Endothelial cell (in vitro differentiated cells): ENCODE measurements at places on chromosomes 7 and 10. TPM values are rescaled to one million over a fixed set of nuclear protein-coding genes. Genes with fewer than 3 reads are reported as not detected.

Gene TMEM236
- total RNA-seq = 0.05 TPM

Gene IL15RA
- 0.97 TPM for total RNA-seq

Gene CPED1
- 1.8 TPM for total RNA-seq

Gene C7orf33
- not detected for total RNA-seq

Gene SCRN1
- total RNA-seq = 64.4 TPM

DNA sequence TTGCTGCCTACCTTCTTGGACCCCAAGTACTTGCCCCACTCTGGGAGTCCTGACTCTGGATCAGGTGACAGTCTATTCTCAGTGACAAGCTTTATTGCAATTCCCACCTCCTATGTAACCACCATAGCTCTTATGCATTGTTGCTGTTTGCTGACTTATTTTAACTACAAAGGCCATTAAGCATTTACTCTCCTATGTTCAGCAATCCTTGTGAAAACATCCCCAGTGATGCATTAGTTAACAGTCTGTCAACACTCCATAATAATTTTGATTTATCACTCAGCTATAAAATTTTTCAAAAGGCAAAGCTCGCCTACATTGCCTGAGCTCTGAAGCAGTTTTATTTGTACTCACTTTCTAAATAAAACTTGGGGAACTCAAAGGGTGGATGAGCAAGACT is 871.8 kb upstream of the SORCS1 start:
- no peak overlapping the region for H3K27ac ChIP-seq
- H3K4me3 ChIP-seq = no peak overlapping the region
- DNase-seq = no peak
- H3K27me3 ChIP-seq = peaks cover 4% of the 10 kb centered on the region

GRCh38 chr10:12639996-12640944 is 290.9 kb downstream of the CAMK1D start:
- DNase-seq = no peak
- H3K4me1 ChIP-seq = no peaks in the 10 kb centered on the region
- H3K36me3 ChIP-seq = no peaks in the 10 kb centered on the region
- no peak overlapping the region for H3K27ac ChIP-seq

GRCh38 chr7:7693881-7694280 is 24.5 kb downstream of the RPA3 start:
- H3K27me3 ChIP-seq = no peaks in the 10 kb centered on the region
- no peak for DNase-seq
- H3K4me3 ChIP-seq = no peak overlapping the region
- no peaks in the 10 kb centered on the region for H3K36me3 ChIP-seq
- H3K27ac ChIP-seq = no peak overlapping the region

- H3K4me1 ChIP-seq = no peaks in the 10 kb centered on the region
- no peaks in the 10 kb centered on the region for H3K36me3 ChIP-seq
- H3K27me3 ChIP-seq = no peaks in the 10 kb centered on the region
- H3K27ac ChIP-seq = no peak overlapping the region
- H3K4me3 ChIP-seq = no peak overlapping the region
Observed at GRCh38 chr7:48551652-48552051, 372.7 kb upstream of the CDC14C start.

GRCh38 chr10:130215931-130216231 is 79.7 kb downstream of the GLRX3 start:
- H3K27ac ChIP-seq = no peak overlapping the region
- peaks cover 5% of the 10 kb centered on the region for H3K36me3 ChIP-seq
- H3K4me3 ChIP-seq = no peak overlapping the region
- no peak for DNase-seq

- no peak for DNase-seq
- no peak overlapping the region for H3K4me3 ChIP-seq
- H3K36me3 ChIP-seq = no peaks in the 10 kb centered on the region
- peaks cover 3% of the 10 kb centered on the region for H3K4me1 ChIP-seq
- peaks cover 18% of the 10 kb centered on the region for H3K27me3 ChIP-seq
- no peak overlapping the region for H3K27ac ChIP-seq
Observed at GRCh38 chr10:118590334-118590733, 5.1 kb downstream of the PRLHR start.

GRCh38 chr10:117271427-117271826 is 30.5 kb downstream of the SLC18A2 start:
- peaks cover 3% of the 10 kb centered on the region for H3K4me1 ChIP-seq
- no peak for DNase-seq
- H3K4me3 ChIP-seq = no peak overlapping the region

GRCh38 chr10:77946084-77946483 is 19.5 kb upstream of the DLG5 start:
- no peaks in the 10 kb centered on the region for H3K36me3 ChIP-seq
- H3K27me3 ChIP-seq = peaks cover 9% of the 10 kb centered on the region
- peaks cover 21% of the 10 kb centered on the region for H3K4me1 ChIP-seq
- no peak overlapping the region for H3K27ac ChIP-seq

- no peaks in the 10 kb centered on the region for H3K27me3 ChIP-seq
- no peak overlapping the region for H3K27ac ChIP-seq
- peaks cover 3% of the 10 kb centered on the region for H3K36me3 ChIP-seq
- no peak for DNase-seq
- no peak overlapping the region for H3K4me3 ChIP-seq
Observed at GRCh38 chr7:42617806-42618457, 293.9 kb downstream of the C7orf25 start.

DNA sequence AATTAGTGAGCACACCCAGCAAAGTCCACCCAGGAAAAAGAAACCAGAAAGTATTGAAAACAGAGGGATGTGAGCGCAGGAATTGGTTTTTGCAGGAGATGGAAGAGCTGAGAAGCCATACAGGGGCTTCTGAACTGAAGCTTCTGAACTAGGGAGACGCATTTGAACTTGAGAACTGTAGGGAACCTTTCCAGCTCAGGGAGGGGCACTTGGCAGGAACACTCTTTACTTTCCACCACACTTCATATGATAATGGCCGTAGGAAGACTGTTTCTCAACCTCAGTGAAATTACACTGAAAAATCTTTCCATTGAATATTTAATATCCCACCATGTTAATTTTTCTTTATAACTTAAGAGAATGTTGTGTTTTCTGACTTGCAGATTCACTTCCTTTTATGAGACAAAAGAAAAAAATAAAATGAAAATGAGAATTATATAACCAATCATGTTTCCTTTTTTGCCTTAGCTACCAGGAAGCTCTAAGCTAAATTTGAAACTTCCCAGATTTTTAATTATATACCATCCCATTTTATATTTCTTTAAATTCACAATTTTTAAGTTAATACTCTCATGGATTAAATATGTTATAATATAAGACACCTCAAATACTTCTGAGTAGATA is 98.3 kb upstream of the TCF7L2 start:
- DNase-seq = no peak
- peaks cover 3% of the 10 kb centered on the region for H3K27me3 ChIP-seq
- H3K4me3 ChIP-seq = no peak overlapping the region
- peaks cover 23% of the 10 kb centered on the region for H3K36me3 ChIP-seq
- H3K27ac ChIP-seq = no peak overlapping the region

GRCh38 chr10:124150189-124150806 is 56.9 kb upstream of the CHST15 start:
- no peak overlapping the region for H3K4me3 ChIP-seq
- H3K27ac ChIP-seq = no peak overlapping the region
- H3K27me3 ChIP-seq = peaks cover 5% of the 10 kb centered on the region
- H3K36me3 ChIP-seq = no peaks in the 10 kb centered on the region
- no peak for DNase-seq

DNA sequence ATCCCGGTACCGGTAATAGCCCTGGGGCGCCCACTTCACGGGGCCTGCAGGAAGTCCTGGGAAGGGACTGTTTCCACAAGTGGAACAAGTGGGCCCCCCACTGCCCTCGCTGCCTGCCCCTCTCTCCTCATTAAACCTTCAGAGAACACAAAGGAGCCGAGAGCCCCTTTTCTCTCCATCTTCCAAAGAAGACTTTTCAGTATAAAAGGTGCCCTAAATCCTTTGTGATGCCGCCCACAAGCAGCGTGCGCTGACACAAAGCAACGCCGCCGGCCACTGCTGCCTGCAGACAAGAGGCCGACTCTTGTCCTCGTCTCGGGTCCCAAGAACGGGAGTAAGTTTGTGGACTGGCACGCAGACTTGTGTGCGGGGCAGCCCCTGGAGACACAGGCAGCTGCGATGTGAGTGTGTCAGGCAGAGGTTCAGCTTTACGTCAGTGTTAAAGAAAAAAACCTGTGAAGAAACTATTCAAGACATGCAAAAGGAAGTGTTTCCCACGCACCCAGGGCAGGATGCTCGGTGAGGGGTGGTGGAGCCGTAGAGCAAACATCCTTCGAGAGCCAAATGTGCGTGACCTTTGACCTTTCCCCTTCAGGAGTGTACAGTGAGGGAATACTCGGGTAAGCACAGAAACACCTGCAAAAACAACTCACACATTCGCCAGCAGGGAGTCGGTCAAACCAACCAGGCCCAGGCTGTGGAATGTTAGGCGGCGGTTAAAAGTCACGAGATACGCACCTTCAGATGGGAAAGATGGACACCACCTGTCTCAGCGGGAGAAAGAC is 118.2 kb downstream of the VIPR2 start:
- no peak overlapping the region for H3K4me3 ChIP-seq
- peak overlapping the region; percentile 42 for H3K27ac ChIP-seq
- peaks cover 12% of the 10 kb centered on the region for H3K4me1 ChIP-seq
- DNase-seq = no peak
- peaks cover 13% of the 10 kb centered on the region for H3K27me3 ChIP-seq
- H3K36me3 ChIP-seq = no peaks in the 10 kb centered on the region

DNA sequence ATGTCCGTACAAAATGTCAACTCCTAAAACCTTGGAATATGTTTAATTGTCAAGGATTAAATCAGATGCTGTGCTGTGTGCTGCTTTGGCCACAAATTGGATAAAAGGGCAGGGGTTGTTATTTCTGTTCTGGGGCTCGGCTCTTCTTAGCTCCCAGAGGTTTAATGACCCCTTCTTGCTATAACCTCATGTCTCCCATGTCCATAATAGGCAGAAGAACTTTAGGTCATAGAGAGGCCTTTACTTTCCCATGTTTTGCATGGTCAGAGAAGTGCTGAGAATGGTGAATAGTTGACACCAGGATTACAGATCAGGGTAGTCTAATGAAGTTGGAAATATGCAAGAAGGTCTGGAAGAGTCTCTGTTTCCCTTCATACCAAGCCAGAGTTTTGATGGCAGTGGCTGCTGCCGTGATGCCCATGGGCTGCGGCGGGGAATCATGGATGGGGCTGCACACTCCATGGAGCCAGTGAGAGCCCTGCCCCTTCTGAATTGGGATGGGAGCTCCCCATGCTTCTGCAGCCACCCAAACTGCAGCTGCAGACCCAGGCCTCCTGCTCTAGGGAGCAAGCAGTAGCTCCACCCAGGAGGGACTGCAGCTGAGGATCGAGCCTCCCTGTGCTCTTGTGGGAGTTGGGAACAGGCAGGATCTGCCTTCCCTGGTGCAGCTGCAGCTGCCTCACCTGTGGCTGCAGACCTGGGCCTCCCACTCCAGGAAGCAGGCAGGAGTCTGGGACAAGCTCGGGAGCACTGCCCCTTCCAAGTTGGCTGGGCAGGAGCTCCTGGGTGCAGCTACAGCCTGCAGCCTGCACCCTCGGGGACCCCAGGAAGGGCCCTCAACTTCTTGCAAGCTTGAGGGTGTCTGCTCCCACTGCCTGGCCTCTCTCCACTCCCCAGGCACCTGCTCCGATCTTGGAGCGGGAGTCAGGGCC is 23.1 kb upstream of the STEAP4 start:
- no peak for DNase-seq
- H3K4me1 ChIP-seq = no peaks in the 10 kb centered on the region
- H3K27me3 ChIP-seq = no peaks in the 10 kb centered on the region
- no peak overlapping the region for H3K27ac ChIP-seq
- no peaks in the 10 kb centered on the region for H3K36me3 ChIP-seq
- H3K4me3 ChIP-seq = no peak overlapping the region

- H3K27me3 ChIP-seq = peaks cover 2% of the 10 kb centered on the region
- no peaks in the 10 kb centered on the region for H3K36me3 ChIP-seq
- H3K4me3 ChIP-seq = no peak overlapping the region
- DNase-seq = no peak
- H3K27ac ChIP-seq = no peak overlapping the region
Observed at GRCh38 chr10:18008986-18009385, 57.3 kb downstream of the SLC39A12 start.

DNA sequence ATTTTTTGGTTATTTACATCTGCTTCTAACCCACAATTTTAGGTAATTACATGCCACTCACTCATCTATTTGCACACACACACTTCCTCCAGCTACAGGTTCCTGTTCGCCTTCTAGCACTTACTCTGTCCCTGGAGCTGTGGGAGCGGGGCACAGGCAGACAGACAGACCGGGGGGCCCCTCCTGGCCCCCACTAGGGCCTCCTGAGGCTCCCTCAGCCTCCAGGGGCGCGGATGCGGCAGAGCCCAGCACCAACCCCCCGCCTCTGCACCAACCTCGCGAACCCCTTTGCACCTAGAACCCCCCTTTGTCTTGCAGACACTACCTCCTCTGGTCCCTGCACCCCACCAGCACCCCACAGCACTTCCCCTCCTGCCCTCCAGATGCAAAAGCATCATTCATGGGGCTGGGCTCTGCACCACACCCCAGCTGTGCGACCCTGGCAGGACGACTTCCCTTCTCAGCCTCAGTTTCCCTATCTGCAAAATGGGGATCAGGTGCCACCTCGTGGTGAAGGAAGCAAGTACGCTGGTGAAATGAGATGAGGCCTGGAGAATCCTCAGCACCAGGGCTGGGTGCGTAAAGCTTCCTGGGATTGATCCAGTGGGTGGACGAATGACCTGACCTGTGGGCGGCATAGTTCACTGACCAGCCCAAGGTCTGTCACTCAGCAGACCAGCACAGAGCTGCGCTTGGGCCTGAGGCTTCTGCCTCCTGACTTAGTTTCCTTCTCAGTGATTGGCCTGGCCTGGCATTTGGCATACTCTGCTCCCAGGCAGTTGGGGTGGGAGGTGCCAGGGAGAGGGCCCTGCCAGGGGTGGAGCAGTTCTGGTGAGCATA is 37.9 kb downstream of the ELFN1 start:
- no peak for DNase-seq
- H3K27ac ChIP-seq = no peak overlapping the region
- H3K36me3 ChIP-seq = peaks cover 15% of the 10 kb centered on the region

GRCh38 chr10:71821909-71822763 is 28.9 kb downstream of the PSAP start:
- peaks cover 50% of the 10 kb centered on the region for H3K36me3 ChIP-seq
- DNase-seq = no peak
- H3K27me3 ChIP-seq = peaks cover 1% of the 10 kb centered on the region
- no peak overlapping the region for H3K27ac ChIP-seq
- peaks cover 29% of the 10 kb centered on the region for H3K4me1 ChIP-seq

GRCh38 chr10:119206603-119207365 is 587 bp upstream of the GRK5 start:
- peaks cover 8% of the 10 kb centered on the region for H3K27me3 ChIP-seq
- peak overlapping the region; percentile 100 for H3K27ac ChIP-seq
- peak overlapping the region; percentile 95 for H3K4me3 ChIP-seq
- peaks cover 31% of the 10 kb centered on the region for H3K36me3 ChIP-seq
- peak; percentile 89 for DNase-seq

GRCh38 chr10:111875725-111876124 is 307.8 kb downstream of the GPAM start:
- H3K36me3 ChIP-seq = no peaks in the 10 kb centered on the region
- no peaks in the 10 kb centered on the region for H3K27me3 ChIP-seq
- no peak overlapping the region for H3K27ac ChIP-seq
- no peak overlapping the region for H3K4me3 ChIP-seq
- no peaks in the 10 kb centered on the region for H3K4me1 ChIP-seq
